ENCODE measurements at places on chromosomes 5 and 9.

DNA sequence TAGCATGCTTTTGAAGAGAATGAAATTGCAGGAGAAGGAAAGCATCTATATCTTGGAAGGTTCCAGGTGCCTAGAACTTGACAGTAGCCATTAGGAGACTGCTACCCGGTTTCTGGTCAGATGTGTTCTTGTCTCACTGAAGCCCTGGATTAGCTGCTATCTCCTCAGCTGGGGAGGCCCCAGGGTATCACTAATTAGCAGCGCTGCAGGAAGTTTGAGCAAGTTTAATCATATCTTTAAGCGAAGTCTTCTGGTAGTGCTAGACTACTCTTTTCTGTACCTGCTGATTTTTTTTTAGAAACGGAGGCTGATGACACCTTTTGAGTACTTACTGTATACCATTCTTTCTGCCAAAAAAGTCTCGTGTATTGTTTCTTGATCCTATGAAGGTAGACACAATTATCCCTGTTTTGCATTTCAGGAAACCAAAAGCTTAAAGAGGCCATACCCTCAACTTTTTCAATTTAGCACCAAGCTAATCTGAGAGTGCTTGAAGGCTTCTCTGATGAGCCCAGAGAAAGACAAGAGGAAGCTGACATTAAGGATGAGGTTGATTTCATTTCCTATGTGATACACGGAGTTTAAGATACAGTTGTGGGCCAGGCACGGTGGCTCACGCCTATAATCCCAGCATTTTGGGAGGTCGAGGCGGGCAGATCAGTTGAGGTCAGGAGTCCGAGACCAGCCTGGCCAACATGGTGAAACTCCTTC lies 201.3 kb downstream of the ARHGAP26 start:
- no peak for DNase-seq

- DNase-seq: no peak
Measured at GRCh38 chr9:34687276-34688030, 3.6 kb downstream of the CCL19 start.

GRCh38 chr9:98888801-98889421 lies 54.8 kb upstream of the COL15A1 start:
- DNase-seq: no peak

DNA sequence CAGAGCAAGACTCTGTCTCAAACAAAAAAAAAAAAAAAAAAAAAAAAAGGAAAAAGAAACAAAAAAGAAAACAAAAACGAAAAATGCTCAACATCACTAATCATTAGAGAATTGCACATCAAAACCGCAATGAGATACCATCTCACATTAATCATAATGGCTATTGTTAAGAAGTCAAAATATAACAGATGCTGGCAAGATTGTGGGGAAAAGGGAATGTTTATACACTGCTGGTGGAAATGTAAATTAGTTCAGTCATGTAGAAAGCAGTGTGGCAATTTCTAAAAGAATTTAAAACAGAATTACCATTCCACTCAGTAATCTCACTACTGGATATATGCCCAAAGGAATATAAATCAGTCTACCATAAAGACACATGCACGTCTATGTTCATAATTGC lies 50.4 kb upstream of the PRR16 start:
- DNase-seq: peak; percentile 29

DNA sequence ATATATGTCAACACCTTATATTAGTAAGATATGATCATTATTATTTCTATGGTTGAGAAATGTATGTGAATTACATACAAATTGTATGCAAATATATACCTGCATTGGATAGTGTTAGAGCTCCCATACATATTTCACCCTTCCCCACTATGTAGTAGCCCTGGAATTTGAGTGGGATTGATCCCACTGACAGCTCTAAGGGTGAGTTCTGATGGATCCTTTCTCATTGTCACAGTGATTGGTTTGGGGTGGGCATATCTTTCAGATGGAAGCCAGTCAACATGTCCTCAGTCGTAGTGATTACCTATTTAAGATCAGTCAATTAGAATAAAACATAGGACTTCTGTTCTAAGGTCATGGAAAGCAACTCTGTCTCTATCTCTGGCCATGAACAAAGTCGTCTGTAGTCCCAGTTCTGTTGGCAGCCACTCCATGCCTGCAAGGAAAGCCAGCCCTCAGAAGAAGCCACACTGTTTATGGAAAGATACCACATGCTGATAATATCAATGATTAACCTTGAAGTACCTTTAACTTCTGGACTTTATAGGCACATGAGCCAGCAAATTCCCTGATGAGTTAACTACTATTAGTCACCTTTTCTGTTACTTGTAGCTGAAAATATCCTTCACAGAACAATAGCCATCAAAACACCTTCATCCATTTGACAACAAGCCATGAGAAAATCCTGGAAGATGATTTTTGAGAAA lies 5.1 kb upstream of the CCDC192 start:
- DNase-seq: no peak

DNA sequence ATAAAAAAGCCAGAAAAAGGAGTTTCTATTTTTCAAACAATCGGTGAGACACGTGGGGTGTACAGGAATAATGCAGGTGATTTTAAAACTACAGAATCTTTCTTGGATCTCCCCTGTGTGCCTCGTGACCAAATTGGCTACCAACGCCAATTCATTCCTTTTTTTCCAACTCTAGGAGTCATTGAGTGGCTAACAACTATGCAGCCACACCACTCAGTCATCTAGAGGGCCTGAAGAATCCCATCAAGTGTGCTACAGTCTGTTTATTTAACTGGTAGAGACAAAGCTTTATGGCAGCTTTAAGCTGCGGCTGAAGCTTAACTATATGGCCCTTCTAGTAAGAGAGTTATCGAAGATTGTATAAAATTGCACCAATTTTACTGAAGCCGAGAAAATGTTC lies 113.1 kb upstream of the NIPBL start:
- no peak for DNase-seq

DNA sequence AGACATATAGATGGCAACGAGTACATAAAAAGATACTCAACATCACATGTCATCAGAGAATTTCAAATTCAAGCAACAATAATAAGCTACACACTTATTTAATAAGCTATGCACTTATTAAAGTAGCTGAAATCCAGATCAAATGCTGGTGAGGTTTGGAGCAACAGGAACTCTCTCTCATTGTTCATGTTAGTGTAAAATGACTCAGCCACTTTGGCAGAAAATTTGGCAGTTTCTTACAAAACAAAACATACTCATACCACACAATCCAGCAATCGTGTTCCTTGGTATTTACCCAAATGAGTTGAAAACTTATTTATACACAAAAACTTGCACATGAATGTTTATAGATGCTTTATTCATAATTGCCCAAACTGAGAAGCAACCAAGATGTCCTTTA lies 131.5 kb upstream of the NFIL3 start:
- DNase-seq: no peak

Measured in endothelial cell of umbilical vein (primary cell).